Activated CD8-positive, alpha-beta memory T cell treated with anti-CD3 and anti-CD28 coated beads for 24 hours (primary cell): ENCODE measurements at places on chromosomes 5 and 9.
A peak's percentile ranks its signal among the peaks of the same experiment; 100 is the strongest.

GRCh38 chr5:127707209-127707608 lies 4.0 kb downstream of the CCDC192 start:
- no peak for DNase-seq

DNA sequence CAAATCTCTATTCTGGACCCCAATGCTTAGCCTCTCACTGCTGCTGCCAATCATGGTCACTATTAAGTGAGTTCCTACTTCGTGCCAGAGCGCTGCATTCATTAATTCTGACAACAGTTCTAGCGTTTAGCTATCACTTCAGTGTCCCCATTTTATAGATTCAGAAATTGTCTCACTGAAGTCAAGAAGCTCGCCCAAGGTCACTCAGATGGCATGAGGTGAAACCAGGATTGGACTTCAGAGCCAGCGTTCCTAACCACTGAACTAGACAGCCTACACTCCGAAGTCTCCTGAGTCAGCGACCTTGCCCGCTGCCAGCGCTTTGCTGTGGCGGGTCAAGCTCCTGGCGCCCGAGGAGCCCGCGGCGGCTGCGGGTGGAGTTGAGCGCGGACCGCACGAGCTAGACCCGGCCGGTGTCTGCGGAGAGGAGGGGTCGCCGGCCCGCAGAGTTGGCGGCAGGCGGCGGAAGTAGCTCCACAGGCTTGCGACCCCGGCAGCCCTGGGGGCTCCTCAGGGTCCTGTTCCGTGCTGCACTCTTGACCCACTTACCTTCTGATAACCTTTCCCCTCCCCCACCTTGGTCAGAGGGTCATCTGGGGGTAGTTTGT lies 2.1 kb upstream of the GABRB2 start:
- no peak for DNase-seq

DNA sequence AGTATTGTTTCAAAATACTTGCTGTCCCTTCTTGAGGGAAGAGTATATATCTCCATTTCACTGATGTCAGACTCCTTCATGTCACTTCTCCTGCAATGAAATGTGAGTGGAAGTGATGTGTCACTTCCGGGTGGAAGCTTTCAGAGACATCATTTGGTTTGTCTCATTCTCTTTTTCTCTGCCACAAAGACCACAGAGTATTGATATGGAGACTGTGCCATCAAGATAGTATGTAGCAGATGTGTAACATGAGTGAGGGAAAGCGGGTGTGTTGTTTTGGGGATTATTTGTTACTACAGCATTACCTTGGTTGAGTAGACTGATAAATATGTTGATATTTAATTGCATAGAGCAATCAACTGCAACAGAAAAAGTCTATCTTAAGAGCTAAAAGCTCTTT lies 169.8 kb downstream of the FBXL7 start:
- DNase-seq, result no peak

- no peak for DNase-seq
Observed at GRCh38 chr5:146076455-146076854, 28.9 kb downstream of the PLAC8L1 start.

- no peak for DNase-seq
Observed at GRCh38 chr5:73199671-73200070, 26.7 kb downstream of the TMEM174 start.

GRCh38 chr9:14179449-14179848 lies 134.5 kb downstream of the NFIB start:
- DNase-seq, result no peak

DNA sequence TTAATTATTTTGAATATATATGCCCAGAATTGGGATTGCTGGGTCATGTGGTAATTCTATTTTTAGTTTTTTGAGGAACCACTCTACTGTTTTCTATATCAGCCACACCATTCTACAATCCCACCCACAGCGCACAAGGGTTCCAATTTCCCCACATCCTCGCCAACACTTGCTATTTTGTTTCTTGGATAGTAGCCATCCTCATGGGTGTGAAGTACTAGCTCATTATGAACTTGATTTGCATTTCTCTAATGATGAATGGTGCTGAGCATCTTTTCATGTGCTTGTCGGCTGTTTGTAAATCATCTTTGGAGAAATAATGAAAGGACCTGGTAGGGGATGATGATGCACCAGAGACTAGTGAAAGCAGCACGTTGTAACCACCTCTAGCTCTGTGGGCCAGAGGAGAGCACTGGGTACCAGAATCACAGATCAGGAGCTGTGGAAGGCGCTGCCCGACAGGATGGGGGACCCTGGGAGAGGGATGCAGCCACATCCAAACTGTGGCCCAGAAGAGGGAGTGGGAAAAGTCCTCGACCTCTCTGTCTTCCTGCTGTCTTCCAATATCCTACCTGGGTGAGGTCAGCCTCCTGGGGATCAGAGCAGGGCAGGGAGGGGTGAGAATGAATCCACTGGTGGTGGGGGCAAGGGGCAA lies 155.4 kb downstream of the RGS3 start:
- DNase-seq, result peak; percentile 40

- no peak for DNase-seq
Observed at GRCh38 chr9:105421864-105422263, 26.0 kb upstream of the FSD1L start.

DNA sequence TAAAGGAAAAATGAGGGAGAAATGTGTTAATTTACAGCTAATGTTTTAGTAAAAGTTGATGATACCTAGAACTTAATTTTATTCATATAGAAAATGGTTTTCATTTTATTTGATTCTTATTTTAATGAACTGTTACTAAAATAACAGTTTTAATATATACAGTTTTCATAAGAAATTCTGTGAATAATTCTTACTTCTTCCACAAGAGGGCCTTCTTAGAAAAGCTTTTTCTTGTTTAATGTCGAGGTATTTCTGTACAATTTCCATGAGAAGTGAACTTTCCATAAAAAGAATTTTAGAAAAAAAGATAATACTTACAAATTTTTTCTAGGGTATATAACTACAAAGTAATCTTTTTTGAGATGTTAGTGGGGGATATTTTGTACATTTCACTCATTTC lies 73.9 kb downstream of the KLF9 start:
- no peak for DNase-seq

- DNase-seq, result no peak
Observed at GRCh38 chr5:154397652-154398406, 48.0 kb upstream of the SAP30L start.

- no peak for DNase-seq
Observed at GRCh38 chr5:4781299-4781698, 358.8 kb upstream of the ADAMTS16 start.
